ENCODE measurements at places on chromosomes 3 and 15.
A peak's percentile ranks its signal among the peaks of the same experiment; 100 is the strongest.

- no peak for DNase-seq
These were observed 10.5 kb upstream of the RNU6-1 start for GRCh38 chr15:67850336-67850735.

DNA sequence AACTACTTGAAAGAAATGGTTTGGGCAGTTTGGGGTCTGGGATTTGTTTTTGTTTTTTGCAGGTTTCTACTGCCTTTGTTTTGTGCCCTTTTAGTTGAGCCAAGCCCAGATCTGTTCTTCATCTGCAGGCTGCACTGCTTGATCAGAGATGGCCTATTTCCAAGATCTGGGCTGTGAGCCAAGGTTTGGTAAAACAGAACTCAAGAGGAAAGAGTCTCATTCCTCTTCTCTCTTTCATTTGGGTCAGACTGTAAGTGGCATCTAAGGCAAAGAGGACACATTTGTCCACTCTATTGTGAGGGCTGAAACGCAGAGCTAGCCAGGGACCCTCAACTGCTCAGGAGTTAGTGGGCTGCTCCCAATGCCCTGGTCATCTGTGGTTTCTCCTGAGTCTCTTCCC is 104.4 kb upstream of the UBE3A start:
- peak; percentile 8 for DNase-seq

- DNase-seq, result no peak
These were observed 1062.2 kb upstream of the EPHA6 start for GRCh38 chr3:95752199-95752598.

DNA sequence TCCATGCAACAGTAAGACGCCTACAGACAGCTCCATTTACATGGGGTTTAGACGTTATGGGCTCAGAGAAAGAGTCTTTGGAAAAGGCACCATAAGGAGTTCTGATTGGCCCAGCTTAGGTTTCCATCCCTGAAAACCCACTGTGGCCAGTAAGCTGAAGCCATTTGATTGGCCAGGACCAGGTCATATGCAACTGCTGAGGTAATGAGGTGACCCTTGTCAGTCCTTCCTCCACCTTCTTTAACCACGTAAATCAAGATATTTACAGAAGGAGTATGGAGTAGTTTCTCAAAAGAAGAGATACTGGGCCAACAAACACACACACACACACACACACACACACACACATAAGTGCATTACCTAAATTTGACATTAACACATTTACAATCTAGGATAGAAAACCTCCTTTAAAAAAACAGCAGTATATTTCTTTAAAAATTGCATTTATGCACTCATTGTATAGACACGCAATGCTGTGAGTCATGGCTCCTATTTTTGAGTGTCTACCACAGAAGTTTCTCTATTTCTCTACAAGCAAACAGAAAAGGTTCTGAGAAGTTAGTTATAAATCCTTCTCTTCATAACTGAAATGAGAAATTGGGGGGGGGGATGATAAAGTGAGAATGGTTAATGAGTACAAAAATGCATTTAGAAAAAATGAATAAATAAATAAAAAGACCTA is 16.3 kb upstream of the MB21D2 start:
- DNase-seq, result no peak

GRCh38 chr3:160622263-160623045 is 54.5 kb upstream of the ARL14 start:
- DNase-seq, result no peak
